ENCODE measurements at places on chromosomes 1 and 21. TPM values are rescaled to one million over a fixed set of nuclear protein-coding genes. Genes with fewer than 3 reads are reported as not detected.

The C1QB gene
- total RNA-seq, result 0.32 TPM

The CFAP141 gene
- total RNA-seq, result not detected

The ACBD6 gene
- 43.2 TPM for total RNA-seq

The EDARADD gene
- 0.30 TPM for total RNA-seq

The LRRC47 gene
- total RNA-seq, result 48.0 TPM

The CD101 gene
- 1.2 TPM for total RNA-seq

The RAB42 gene
- not detected for total RNA-seq

The POMGNT1 gene
- 97.7 TPM for total RNA-seq

The MNDA gene
- total RNA-seq, result not detected

The DTL gene
- total RNA-seq, result 41.0 TPM

The KRTAP11-1 gene
- not detected for total RNA-seq

GRCh38 chr1:119480175-119480574, 26.8 kb upstream of the HSD3B1 start:
- DNase-seq, result no peak

DNA sequence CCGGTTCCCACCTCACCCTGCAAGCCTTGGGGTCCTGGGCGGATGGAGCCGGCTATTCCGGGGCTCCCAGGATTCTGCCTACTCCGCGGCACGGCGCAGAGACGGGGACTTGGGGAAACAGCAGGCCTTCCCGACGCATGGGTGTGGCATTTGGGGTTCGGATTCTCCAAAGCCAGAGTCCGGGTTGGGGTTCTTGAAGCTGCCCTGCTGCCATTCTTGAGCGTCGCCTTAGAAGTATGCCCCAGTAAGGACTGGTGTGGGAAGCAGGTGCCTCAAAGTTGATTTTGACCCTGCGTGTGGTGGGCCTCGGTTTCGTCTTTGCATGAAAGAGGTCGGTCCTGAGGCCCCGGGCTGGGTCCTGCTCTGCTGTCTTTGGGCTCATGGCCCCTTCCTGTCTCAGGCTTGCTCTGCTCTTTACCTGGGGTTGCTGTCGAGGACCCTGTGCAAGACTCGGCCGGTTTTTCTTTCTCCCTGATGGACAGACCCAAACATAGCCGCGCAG, 696 bp downstream of the GUK1 start:
- DNase-seq, result no peak

GRCh38 chr1:17573518-17574041, 34.1 kb downstream of the ARHGEF10L start:
- no peak for DNase-seq

DNA sequence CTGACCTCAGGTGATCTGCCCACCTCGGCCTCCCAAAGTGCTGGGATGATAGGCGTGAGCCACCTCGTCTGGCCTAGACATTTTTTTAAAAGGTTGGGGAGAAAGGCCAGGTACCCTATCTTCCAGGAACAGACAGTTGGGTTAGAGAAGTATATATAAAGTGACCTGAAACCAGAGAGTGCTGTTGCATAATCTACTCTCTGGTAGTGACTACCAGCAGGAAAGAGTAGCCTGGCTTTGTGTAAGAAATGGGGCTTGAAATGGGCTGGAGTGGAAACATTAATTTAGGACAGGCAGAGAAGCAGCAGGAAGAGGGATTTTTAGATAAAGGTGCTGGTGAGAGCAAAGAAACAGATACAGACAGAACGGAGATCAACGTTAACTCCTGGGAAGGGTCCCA, 125.8 kb upstream of the HOOK1 start:
- no peak for DNase-seq

- no peak for DNase-seq
Observed at GRCh38 chr21:39681257-39681656, 63.7 kb upstream of the IGSF5 start.

GRCh38 chr21:18007121-18007520, 188.0 kb upstream of the C21orf91 start:
- no peak for DNase-seq

- DNase-seq, result no peak
Observed at GRCh38 chr1:246155923-246156322, 351.2 kb downstream of the SMYD3 start.

GRCh38 chr1:165345502-165345901, 11.0 kb downstream of the LMX1A start:
- no peak for DNase-seq

- DNase-seq, result no peak
Observed at GRCh38 chr1:44934791-44935190, 51.6 kb downstream of the EIF2B3 start.

DNA sequence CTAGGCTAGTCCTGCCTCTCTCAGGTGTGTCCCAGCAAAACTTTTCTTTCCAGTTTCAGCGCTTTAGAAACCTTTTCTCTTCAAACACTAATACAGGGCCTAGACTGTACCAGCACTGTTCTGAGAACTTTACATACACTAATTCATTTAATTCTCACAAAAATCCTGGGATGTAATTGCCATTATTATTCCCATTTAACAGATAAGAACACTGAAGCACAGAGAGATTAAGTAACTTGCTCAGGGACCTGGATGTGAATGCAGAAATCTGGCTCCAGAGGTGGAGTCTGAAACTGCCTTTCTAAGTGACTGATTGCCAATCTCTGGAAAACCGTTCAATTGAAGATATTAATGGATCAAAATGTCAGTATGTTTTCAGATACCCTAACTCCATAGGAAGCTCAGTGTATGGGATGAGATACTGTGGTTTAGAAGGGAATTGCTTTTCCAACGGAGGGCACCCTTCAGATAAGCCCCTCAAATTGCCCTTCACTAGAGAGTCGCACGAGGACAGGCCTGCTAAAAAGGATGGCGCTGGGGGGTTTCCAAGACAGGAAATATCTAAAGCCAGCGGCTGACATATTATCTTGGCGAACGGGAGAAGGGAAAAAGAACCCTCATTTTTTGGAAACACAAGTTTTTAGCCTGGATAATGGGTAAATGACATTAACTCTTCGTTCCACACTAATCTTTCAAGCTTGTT, 698 bp upstream of the UCK2 start:
- DNase-seq, result no peak

DNA sequence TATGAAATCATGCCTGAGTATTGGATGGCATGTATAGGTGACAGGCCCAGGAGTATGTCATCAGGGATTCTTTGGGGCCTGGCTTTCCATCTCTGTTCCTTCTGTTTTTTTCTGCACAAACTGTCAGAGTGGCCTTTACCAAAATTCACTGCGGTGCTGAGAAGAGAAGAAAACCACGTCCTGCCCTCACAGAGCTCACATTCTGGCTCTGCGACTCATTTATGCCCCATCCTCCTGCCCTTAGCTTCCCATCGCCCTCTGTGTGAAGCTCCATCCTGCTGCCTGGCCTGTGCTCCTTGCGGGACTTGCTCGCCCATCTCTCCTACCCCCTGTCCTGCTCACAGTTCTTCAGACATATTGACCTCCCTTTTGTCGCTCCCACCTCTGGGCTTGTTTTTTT, 73.4 kb downstream of the HUNK start:
- DNase-seq, result no peak

Measured in HCT116 (cell line).